NCI-H748 treated with DMSO at 0.1 percent for 48 hours (cell line): ENCODE measurements at places on chromosomes 4 and X.

GRCh38 chr4:139633661-139634060 lies 32.0 kb upstream of the MGST2 start:
- no peak for DNase-seq

GRCh38 chr4:94346541-94346940 lies 3.9 kb upstream of the HPGDS start:
- DNase-seq: no peak

- DNase-seq: no peak
These were observed 414.6 kb upstream of the HS3ST1 start for GRCh38 chr4:11843340-11843739.

GRCh38 chr4:125131891-125132680 lies 182.7 kb upstream of the FAT4 start:
- no peak for DNase-seq
